ENCODE measurements at places on chromosomes 1 and 21. TPM values are rescaled to one million over a fixed set of nuclear protein-coding genes. Genes with fewer than 3 reads are reported as not detected.

DNA sequence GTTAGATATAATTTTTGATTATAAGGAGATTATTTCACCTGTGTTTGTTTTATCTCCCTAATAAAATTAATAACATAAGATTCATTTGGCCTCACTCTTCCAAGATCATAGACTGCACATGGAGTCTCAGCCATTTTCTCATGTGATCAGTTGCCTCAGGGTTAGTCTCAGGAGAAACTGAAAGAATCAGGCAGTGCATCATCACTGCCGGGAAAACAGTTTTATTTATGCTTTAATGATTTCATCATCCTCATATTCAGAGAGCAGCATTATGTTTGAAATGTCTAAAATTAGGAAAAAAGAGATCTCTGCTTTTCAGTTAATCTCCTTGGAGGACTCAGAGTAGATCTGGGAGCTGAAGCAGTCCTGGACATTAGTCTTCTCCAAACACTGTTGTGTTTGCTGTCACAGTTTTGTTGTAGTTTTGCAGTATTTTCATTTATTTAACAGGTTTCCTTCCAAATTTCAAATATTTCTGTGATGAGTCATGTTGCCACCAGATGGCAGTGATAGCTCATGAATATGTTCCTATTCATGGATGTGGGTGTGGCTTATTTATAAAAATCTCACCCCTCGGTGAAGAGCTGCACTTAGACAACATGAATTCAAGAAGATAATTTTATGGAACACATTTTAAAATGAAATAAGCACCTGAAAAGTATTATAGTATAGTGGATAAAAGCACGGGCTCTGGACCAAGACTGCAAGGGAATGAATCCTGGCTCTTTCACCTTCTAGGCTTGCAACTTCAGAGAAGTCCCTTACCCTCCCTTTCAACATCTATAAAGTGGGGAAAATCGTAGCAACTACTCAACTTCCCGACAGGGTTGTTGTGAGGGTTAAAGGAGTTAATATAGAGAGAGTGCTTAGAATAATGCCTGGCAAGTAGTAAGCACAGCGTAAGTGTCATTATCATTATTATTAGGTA, 31.2 kb downstream of the CHD1L start:
- H3K4me1 ChIP-seq = no peaks in the 10 kb centered on the region
- H3K27me3 ChIP-seq = no peaks in the 10 kb centered on the region
- H3K27ac ChIP-seq = no peak overlapping the region

- H3K27me3 ChIP-seq = no peaks in the 10 kb centered on the region
- H3K36me3 ChIP-seq = no peaks in the 10 kb centered on the region
- DNase-seq = no peak
- no peak overlapping the region for H3K4me3 ChIP-seq
- H3K27ac ChIP-seq = no peak overlapping the region
Measured at GRCh38 chr21:29293495-29293894, 5.2 kb upstream of the BACH1 start.

DNA sequence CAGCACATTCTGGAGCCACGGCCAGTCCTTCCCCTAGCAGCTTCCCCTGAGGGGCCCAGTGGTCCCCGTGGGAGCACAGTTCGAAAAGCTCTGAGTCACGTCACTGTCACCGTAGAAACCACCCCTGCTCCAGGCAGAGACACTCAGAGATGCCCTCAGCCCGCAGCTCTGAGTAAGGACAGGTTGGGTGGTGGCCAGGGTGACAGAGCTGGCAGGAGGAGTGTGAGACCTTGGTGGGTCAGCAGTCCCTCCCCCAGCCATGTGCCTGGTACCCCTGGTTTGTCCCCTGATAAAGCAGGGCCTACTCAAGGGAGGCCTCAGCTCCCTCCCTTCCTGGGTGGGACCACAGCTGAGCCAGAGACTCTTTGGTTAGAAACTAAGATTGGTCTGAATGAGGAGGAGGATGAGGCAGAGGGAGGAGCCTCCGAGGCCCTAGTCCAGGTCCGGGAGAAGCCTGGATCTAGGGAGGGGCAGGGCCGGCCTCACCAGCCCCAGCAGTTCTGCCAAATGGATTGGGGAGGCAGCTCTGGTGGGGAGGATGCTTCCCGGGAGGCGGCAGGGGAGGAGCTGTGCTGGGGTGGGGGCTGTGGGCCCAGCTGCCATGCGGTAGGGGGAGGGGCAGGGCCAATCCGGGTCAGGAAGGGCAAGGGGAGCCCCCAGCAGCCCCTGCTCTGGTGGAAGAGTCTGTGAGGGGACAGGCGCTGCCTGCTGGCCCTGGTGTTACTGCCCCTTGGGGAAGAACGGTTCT, 55.2 kb downstream of the SLC9A1 start:
- DNase-seq = no peak
- H3K4me1 ChIP-seq = no peaks in the 10 kb centered on the region
- no peaks in the 10 kb centered on the region for H3K27me3 ChIP-seq
- H3K4me3 ChIP-seq = no peak overlapping the region
- no peak overlapping the region for H3K27ac ChIP-seq

DNA sequence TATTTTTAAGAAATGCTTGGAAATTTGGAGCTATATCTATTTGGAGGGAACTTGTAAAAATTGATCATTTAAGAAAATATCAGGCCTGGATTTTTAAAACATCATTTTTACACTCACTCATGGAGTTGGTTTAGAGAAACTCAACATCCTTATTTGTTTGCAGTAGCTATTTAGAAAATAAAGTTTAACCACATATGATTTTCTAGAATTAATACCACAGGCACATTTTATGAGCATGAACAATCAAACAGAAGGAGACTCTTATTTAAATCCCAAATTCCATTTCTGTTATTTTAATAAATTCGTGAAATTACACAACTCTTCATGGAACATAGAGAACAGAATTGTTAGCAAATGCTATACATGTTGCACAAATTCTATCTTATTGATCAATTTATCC, 3.2 kb downstream of the CDKN2C start:
- no peak overlapping the region for H3K4me3 ChIP-seq
- H3K27ac ChIP-seq = no peak overlapping the region
- DNase-seq = no peak
- H3K4me1 ChIP-seq = peaks cover 17% of the 10 kb centered on the region

- H3K36me3 ChIP-seq = no peaks in the 10 kb centered on the region
- DNase-seq = no peak
- H3K27me3 ChIP-seq = no peaks in the 10 kb centered on the region
- H3K4me3 ChIP-seq = no peak overlapping the region
Measured at GRCh38 chr21:34869545-34869944, 179.6 kb downstream of the RUNX1 start.

- H3K36me3 ChIP-seq = no peaks in the 10 kb centered on the region
- H3K4me1 ChIP-seq = peaks cover 58% of the 10 kb centered on the region
- H3K27ac ChIP-seq = peak within 1 kb of the TSS; percentile 80
- DNase-seq = peak; percentile 88
- H3K27me3 ChIP-seq = no peaks in the 10 kb centered on the region
Measured at GRCh38 chr1:179877586-179878265, at the start of gene TOR1AIP2. TSS of gene TOR1AIP2 (minus strand) at chr1:179877803. CDS start at chr1:179852665, 25,138 bp downstream.

DNA sequence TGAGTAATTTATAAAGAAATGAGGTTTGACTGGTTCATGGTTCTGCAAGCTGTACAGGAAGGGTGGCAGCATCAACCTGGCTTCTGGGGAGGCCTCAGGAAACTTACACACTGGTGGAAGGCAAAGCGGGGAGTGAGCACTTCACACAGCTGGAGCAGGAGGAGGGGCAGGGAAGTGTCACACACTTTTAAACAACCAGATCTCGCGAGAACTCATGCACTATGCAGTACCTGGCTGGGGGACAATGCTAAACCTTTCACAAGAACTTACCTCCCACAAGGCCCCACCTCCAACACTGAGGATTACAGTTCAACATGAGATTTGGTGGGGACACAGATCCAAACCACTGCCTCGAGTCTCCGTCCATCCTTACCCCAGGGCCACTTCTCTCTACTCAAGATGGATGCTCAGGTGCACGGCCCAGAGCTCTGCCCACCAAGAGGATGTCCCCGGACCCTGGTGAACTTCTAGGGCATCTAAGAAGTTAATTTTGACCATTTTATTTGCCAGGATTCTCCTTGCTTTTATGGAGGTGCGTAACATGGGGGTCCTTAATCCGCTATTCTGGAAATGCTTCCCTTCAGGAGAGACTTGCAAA, 22.7 kb upstream of the ACTRT2 start:
- H3K27ac ChIP-seq = no peak overlapping the region
- no peaks in the 10 kb centered on the region for H3K4me1 ChIP-seq
- no peak for DNase-seq
- H3K4me3 ChIP-seq = no peak overlapping the region
- H3K27me3 ChIP-seq = no peaks in the 10 kb centered on the region

DNA sequence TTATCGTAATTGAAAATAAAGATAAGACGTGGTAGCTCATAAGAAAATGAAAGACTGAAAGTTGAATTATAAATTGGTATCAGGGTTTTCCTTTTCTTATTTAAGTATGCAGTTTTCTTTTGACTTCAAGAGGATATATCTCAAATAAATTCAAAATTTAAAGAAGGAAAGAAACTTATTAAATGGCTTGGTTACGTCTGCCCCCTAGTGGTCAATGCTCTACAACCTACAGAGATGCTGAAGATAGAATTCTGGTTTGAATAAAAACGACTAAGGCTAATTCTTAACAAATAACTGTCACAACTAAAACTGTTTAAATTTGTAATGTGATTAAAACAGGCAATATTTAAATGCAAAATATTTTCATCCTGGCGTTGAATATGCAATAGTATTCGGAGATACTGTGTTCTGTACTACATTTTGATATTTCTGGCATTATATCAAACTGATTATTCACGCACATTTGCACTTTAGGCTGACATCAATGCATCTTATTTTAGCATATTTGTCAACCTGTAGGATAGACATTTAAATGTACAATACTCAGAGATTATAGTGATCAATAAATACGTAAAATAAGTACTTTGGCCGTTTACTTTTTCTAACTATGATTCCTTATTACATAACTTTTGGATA, 26.8 kb downstream of the IFI44 start:
- H3K4me3 ChIP-seq = no peak overlapping the region
- peak; percentile 57 for DNase-seq
- H3K36me3 ChIP-seq = no peaks in the 10 kb centered on the region
- no peaks in the 10 kb centered on the region for H3K27me3 ChIP-seq
- no peak overlapping the region for H3K27ac ChIP-seq

DNA sequence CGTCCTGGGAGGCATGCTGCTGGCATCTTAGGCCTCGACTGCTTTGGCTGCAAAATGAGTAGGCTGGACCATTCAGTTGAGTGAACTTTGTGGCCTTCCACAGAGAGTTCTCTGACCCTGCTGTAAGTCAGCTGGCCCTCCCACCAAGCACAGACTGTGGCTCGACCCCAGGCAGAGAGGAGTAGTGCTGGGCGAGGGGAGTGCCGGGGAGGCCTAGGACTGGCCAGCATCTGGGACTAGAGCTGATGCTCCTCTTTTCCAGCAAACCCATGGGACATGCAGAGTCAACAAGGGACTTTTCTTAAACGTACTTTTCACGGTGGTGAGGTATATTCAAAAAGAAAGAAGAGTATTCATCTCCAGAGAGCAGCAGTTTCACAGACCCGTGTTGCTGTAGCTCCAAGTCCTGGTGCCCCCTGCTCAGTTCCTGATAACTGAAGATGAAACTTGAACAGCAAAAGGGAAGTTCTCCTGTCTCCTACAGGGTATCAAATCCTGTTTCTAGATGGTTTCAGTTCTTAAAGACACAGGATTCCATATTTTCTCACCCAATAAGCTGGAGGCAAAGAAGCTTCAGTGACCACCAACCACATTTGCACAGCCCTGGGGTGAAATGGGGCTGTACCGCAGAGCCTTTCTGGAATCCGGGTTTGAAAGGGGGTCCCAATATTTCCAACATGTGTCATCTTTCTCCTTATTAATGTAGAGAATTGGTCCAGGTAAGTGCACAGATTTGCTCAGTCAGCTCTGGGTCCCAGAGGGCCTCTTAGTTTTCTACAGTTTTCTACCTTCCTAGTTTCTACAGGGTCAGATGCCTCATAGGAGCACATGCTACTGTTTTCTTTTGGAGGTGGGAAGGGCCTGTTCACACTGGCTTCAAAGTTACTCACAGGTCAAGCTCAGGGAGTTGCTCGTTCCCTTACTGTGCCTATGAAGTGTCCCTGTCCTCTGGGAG, 20.9 kb downstream of the BATF3 start:
- no peak overlapping the region for H3K4me3 ChIP-seq
- DNase-seq = no peak
- no peak overlapping the region for H3K27ac ChIP-seq
- H3K4me1 ChIP-seq = no peaks in the 10 kb centered on the region

GRCh38 chr1:43711049-43711448, 3.7 kb downstream of the ST3GAL3 start:
- no peak overlapping the region for H3K27ac ChIP-seq

GRCh38 chr1:153358691-153358975, 979 bp downstream of the S100A9 start:
- DNase-seq = no peak
- H3K36me3 ChIP-seq = no peaks in the 10 kb centered on the region
- no peak overlapping the region for H3K4me3 ChIP-seq
- H3K27ac ChIP-seq = no peak overlapping the region
- no peaks in the 10 kb centered on the region for H3K4me1 ChIP-seq

DNA sequence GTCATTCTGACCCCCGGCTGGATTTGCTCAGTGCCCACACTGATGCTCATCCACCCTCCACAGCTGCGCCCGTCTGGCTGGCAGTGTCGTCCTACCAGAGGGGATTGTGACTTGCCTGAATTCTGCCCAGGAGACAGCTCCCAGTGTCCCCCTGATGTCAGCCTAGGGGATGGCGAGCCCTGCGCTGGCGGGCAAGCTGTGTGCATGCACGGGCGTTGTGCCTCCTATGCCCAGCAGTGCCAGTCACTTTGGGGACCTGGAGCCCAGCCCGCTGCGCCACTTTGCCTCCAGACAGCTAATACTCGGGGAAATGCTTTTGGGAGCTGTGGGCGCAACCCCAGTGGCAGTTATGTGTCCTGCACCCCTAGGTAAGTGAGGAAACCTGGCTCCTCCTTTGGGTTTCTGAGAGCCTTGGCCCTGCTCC, 5.7 kb upstream of the EFNA4 start:
- H3K27ac ChIP-seq = no peak overlapping the region
- no peaks in the 10 kb centered on the region for H3K36me3 ChIP-seq
- H3K4me3 ChIP-seq = no peak overlapping the region
- DNase-seq = no peak

GRCh38 chr21:44085491-44086321, 21.5 kb upstream of the PWP2 start:
- DNase-seq = no peak
- H3K27me3 ChIP-seq = no peaks in the 10 kb centered on the region
- peaks cover 46% of the 10 kb centered on the region for H3K4me1 ChIP-seq
- no peak overlapping the region for H3K4me3 ChIP-seq
- H3K36me3 ChIP-seq = no peaks in the 10 kb centered on the region

The CASZ1 gene
- total RNA-seq = 9.3 TPM

The RGS7 gene
- total RNA-seq = 0.99 TPM

The SSBP3 gene
- total RNA-seq = 23.1 TPM

The TCHH gene
- not detected for total RNA-seq

Data from body of pancreas (tissue), 4 donors.